ENCODE measurements at places on chromosomes 12 and 14.

GRCh38 chr14:90287791-90288190 lies 31.4 kb downstream of the PSMC1 start:
- no peak for DNase-seq

DNA sequence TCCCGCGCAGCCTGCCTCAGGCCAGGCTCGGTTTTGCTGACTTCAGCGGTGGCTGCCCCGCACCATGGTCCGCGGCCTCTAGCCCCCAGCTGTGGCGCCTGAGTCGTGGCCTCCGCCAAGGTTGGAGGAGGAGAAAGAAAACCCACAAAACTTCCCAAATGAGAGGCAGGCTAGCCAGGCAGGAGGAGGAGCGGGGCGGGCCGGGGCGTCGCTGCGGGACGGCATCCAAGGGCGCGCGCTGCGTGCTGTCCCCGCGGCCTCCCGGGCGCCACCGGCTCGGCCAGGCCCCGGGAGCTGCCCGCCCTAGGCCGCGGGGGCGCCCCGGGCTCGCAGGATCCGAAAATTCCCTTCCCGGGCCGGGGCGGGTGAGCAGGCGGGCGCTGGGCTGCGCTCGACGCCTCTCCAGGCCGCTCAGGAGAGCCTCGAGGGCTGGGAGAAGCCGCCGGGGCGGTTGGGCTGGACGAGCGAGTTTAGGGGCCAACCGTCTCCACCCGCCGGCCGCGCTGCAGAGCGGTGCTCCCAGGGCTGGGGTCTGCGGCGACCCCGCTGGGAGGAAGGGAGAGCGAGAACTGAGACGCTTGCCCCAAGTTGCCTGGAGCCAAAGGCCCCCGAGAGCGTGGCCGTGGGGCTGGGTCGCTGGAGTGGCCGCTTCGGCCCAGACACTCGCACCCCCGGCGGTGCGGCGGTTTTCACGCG lies at the start of gene EFS:
TSS of gene EFS (minus strand) at position 137 of the 696 bp plus-strand sequence. CDS start 147 bp downstream, outside the sequence.
- peak; percentile 43 for DNase-seq

DNA sequence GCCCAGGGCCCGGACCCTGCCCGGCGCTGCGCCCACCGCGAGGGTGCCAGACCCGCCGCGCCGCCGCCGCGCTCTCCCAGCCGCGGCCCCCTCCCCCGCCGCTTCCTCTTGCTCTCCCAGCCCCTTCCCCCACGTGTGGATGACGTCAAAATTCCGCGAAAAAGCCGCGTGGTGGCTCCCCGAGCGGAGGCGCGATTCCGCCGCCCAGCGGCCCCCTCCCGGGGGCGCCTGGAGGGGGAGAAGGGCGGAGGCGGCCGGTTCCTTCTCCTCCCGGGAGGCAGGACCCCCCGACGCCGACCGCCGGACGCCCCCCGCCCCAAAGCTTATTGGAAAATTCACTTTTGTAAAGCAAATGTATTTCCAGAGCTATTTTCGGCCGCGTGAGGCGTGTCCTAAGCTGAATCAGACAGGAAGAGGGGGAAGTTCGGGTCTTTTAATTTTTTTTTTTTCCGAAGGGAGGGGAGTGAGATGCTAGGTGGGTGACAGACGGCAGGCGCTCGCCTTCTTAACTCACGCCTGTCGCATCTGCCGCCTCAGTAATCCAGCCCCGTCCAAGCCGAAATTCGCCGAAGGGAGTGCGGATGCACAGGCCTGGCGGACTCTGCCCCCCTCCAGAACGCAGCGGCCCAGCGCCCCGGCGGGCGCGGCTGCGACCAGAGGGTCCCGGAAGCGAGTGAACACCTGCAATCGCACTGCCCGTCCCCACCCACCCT lies 4.1 kb upstream of the CCND2 start:
- peak; percentile 78 for DNase-seq

DNA sequence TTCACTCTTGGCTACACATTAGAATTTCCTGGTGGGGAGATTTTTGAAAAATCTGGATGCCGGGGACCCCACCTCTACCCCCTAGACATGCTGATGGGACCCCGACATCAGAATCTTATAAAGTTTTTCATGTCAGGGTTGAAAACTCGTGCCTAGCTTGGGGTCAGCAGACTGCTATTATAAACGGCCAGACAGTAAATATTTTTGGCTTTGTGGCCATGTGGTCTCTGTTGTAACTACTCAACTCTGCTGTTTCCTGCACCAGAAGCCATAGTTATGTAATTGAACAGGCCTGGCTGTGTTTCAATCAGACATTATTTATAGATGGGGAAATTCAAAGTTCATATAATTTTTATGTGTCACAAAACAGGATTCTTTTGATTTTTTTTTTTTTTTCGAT lies 41.6 kb downstream of the ACACB start:
- no peak for DNase-seq

GRCh38 chr14:24196071-24197055 lies 1.1 kb upstream of the TM9SF1 start:
- no peak for DNase-seq

DNA sequence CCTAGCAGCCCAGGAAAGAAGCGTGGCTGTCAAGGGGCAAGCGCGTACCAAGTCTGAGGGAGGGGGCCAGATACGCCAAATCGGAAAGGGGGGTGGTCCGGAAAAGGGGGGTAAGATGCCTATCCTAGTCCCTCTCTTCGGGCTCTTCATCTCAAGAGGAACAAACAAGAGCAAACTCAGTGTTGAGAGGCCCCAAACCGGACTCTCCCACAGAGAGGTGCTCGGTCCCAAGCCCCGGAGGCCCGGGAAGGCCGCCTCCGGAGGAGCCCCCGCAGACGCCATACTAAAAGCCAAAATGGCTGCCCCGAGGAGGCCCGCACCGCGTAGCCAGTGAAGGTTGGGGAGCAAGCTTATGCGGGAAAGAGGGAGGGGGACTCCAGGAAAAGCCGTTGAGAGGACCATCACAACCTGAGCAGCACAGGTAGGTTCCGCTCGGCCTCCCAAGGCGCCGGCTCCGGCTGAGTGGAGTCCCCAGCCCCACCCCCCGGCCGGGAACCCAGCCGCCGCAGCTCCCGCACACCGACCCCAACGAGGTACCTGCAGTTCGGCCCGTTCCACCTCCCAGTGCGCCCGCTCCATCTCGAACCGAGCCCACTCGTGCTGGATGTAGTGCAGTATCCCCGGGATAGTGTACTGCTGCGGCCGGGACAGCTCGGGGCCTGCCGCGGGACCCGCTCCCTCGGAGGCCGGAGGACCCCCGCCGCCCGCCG lies at the start of gene AP4S1:
TSS of gene AP4S1 (plus strand) at position 283 of the 710 bp plus-strand sequence. CDS start 40,548 bp downstream, outside the sequence.
- DNase-seq, result peak; percentile 15

- no peak for DNase-seq
Observed at GRCh38 chr12:104648756-104649155, 192.0 kb downstream of the CHST11 start.
